Activated CD8-positive, alpha-beta memory T cell treated with anti-CD3 and anti-CD28 coated beads, Interleukin-2, amount 10 ng/mL, durations not matched to agents 7 days and 5 days (primary cell): ENCODE measurements at places on chromosomes 11 and 22. TPM values are rescaled to one million over a fixed set of nuclear protein-coding genes. Genes with fewer than 3 reads are reported as not detected.

CASP5 gene
- not detected for total RNA-seq

TMEM191C gene
- 0.99 TPM for total RNA-seq

TMEM121B gene
- not detected for total RNA-seq

OR52E4 gene
- not detected for total RNA-seq

GPR83 gene
- total RNA-seq, result 0.05 TPM

ASCL2 gene
- 0.15 TPM for total RNA-seq

SPON1 gene
- total RNA-seq, result not detected

ZP1 gene
- not detected for total RNA-seq

DRG1 gene
- total RNA-seq, result 97.0 TPM

SCUBE1 gene
- total RNA-seq, result 0.40 TPM

NPAS4 gene
- 0.12 TPM for total RNA-seq

RIMBP3B gene
- 0.09 TPM for total RNA-seq

SPI1 gene
- total RNA-seq, result not detected

NOL12 gene
- 53.3 TPM for total RNA-seq

PARVA gene
- total RNA-seq, result not detected

KIAA1671 gene
- 11.4 TPM for total RNA-seq

OSM gene
- total RNA-seq, result 122 TPM

CASP1 gene
- 109 TPM for total RNA-seq

KRTAP5-1 gene
- total RNA-seq, result not detected

GGT5 gene
- total RNA-seq, result 0.40 TPM

PCF11 gene
- 71.6 TPM for total RNA-seq

PIK3IP1 gene
- total RNA-seq, result 11.0 TPM

MS4A6A gene
- not detected for total RNA-seq

FBXO7 gene
- 108 TPM for total RNA-seq

KRTAP5-9 gene
- not detected for total RNA-seq

SOX10 gene
- total RNA-seq, result not detected

SLC22A25 gene
- total RNA-seq, result not detected

RASSF10 gene
- total RNA-seq, result not detected

GAB4 gene
- not detected for total RNA-seq

ARHGAP1 gene
- 68.5 TPM for total RNA-seq

SLC17A6 gene
- not detected for total RNA-seq

C11orf91 gene
- total RNA-seq, result not detected

MMP8 gene
- total RNA-seq, result not detected

MAFF gene
- 7.8 TPM for total RNA-seq

PDGFB gene
- 0.35 TPM for total RNA-seq

IFITM10 gene
- total RNA-seq, result 1.3 TPM

RFPL2 gene
- 0.16 TPM for total RNA-seq

TNNI2 gene
- 1.0 TPM for total RNA-seq

KRTAP5-8 gene
- not detected for total RNA-seq

C11orf97 gene
- total RNA-seq, result not detected

OR4B1 gene
- not detected for total RNA-seq

C1QTNF5 gene
- total RNA-seq, result not detected

C22orf42 gene
- not detected for total RNA-seq

TP53AIP1 gene
- not detected for total RNA-seq

MMP13 gene
- not detected for total RNA-seq

BCR gene
- 20.6 TPM for total RNA-seq

MCAM gene
- total RNA-seq, result 3.9 TPM

C11orf86 gene
- not detected for total RNA-seq

YAP1 gene
- not detected for total RNA-seq

OSBP2 gene
- 1.7 TPM for total RNA-seq

NXPE2 gene
- total RNA-seq, result not detected

MS4A10 gene
- total RNA-seq, result not detected

TUBA8 gene
- total RNA-seq, result 0.42 TPM

TESMIN gene
- 11.8 TPM for total RNA-seq

ANKRD49 gene
- total RNA-seq, result 23.9 TPM

ELMOD1 gene
- not detected for total RNA-seq

A4GALT gene
- total RNA-seq, result 0.61 TPM

OR2AG1 gene
- not detected for total RNA-seq
